ENCODE measurements at places on chromosomes 12 and 14.

DNA sequence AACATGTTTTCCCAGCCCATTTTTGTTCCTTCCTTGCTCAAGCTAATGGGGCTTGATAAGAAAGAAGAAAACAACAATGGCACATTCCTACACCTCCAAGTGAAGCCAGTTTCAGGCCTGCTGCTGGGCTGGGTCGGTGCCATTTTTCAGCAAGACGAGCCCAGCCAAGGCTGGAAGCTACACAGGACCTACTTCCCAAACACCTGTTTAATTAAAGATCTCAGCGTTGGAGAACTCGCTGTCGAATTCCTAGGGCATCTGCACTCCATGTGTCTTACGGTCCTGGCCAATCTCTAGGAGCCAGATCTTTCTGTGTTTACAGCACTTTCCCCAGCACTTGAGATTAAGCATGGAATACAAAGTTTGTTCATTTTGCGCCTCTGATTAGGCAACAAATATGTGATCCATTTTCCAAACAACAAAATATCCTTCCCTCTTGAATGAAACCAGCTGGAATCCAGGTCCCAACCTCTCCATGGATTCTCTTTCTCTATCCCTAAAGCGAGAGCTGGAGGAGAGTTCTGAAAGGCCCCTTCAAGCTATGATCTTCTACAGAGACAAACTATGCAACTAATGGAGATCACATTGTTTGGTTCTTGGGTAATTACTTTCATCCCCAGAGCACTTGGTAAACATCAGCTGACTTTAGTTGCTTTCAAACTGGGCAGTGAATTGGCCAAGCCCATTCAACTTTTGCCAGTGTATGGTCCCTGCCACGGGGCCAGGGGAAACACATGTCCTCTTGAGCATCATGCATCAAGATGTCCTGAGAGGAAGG lies 34.3 kb upstream of the TC2N start:
- DNase-seq, result no peak

DNA sequence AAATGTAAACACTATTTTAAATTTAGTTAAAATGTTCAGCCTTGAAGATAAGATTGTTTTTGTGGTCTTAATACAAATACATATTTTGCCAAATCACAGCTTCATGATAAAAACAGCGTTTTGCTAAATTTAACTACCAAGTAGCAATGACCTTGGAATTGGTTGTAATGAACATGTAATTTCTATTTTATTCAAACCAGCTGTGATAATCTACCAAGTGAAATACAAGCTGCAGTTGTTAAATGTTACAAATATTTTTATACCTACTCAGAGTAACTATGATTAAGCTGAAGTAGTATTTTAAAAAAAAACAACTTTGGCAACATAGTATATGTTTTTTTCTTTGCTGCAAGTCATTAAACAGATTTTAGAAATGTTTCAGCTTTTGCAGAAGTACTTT lies 96.2 kb downstream of the CPSF2 start:
- DNase-seq, result no peak

DNA sequence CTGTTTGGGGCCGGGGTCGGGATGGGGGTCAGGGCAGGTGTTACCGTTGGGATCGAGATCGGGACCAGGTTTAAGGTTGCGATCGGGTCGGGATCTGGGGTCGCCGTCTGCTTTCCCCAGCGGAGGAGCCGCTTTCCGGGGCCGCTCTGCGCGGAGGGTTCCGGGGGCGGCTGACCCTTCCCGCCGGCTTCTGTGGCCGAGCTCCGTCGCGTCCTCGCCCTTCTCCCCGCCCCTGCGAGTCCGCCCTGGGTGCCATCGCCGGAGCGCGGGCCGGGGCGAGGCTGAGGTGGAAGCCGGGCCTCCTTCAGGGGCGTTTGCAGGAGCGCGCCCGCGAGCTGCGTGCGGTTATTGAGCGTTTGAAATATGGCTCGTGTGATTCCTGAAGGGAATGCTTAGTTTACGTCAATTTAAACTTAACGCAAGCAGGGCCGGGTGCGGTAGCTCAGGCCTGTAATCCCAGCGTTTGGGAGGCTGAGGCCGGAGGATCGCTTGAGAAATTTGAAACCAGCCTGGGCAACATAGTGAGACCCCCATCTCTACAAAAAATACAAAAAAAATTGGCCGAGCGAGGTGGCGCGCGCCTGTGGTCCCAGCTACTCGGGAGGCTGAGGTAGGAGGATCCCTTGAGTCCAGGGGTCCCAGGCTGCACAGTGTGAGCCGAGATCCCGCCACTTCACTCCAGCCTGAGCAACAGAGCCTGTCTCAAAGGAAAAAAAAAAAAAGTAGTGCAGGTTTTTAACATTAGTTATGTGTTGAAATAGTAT lies 620 bp downstream of the PGAM5 start:
- no peak for DNase-seq

GRCh38 chr12:124779161-124780141 lies 84.2 kb downstream of the SCARB1 start:
- no peak for DNase-seq

- DNase-seq, result no peak
These were observed 113.4 kb downstream of the ETV6 start for GRCh38 chr12:11762723-11763326.

- DNase-seq, result no peak
These were observed 109.9 kb downstream of the SCN8A start for GRCh38 chr12:51700887-51701286.

- DNase-seq, result no peak
These were observed 441 bp downstream of the RAB5B start for GRCh38 chr12:55974308-55974730.

DNA sequence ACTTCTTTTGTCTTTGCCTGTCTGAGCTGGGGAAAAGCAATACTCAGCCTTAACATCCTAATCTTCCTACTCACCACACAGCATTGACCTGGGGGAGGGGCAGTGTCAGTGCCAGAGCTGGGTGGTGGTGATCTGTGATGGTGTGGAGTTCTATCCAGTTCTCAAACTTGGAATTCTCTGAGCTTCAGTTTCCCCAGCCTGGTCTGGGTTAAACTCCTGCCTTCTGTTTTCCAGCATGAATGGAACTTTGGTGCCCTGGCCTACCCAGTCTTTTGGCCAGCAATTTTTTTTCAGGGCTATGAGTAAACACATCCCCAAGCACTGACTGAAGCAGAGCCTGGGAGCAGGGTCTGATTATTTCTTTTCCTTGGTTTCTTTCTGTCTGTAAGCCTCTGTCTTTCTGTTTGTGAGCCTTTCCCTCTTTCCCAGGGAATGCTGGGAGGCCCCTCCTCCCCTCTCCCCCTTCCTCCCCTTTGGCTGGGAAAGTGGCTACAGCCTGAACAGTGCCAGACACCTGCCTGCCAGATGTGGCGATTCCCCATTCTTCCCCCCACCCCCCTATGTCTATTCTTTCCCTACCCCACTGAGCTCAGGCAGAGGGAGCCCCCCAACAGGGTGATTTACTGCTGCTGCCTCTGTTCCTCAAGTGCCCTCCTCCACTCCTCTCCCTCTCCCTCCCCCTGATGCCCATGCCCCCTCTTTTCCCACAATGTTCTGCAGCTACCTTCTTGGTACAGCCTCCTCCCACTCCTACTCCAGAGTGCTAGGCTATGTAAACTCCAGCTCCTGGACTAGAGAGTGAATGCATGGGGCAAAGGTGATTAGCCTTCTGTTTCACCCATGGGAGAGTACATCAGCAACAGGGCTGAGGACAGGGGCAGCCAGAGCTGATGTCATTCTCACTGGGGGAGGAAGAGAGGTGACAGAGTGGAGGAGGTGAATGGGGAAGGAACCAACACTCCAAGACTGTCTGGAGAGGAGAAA lies 11.1 kb downstream of the GPR84 start:
- no peak for DNase-seq

- no peak for DNase-seq
These were observed 284.2 kb downstream of the TTC8 start for GRCh38 chr14:89108608-89109007.

GRCh38 chr12:2019126-2019525 lies 14.9 kb upstream of the DCP1B start:
- no peak for DNase-seq

DNA sequence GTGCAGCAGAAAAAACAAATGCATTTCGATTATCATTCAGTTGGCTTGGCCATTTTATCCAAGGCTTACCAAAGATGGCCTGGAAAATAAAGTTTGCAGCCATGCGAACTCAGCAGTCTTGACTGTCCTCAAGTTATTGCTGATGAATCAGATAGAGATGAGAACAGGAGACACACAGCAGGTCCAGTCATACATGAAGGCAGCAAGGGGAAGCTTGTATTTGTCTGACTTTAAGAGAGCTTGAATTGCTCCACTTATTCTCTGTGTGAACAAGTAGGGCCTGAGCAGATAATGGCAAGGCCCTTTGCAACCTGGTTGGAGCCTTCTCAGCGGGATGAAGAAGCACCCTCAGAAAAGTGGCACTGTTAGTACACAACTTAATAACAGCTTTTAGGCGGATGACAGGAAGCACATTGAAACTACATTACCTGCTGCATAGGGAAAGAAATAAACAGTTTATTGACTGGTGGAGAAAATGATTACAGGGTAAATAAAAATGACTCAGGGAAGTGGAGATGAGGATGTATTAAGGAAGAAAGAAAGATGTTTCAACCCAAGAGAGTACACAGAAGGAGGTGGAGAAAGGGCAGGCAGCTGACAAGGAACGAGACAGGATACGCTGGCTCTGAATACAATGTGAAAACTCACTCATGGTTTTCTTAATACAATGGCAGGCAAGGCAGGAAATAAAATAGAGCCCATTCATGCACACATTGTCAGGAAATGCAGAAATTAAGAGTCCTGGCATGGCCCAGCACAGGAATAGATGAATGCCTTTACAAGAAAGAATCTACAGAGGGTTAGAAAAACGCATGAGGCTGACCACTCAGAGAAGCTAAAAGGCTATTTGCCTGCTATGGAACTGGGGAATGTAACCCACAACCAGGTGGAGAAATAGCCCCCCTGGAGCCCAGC lies 128.4 kb downstream of the GALC start:
- DNase-seq, result no peak

- peak; percentile 36 for DNase-seq
These were observed 6.1 kb downstream of the CCDC184 start for GRCh38 chr12:48189331-48190125.

DNA sequence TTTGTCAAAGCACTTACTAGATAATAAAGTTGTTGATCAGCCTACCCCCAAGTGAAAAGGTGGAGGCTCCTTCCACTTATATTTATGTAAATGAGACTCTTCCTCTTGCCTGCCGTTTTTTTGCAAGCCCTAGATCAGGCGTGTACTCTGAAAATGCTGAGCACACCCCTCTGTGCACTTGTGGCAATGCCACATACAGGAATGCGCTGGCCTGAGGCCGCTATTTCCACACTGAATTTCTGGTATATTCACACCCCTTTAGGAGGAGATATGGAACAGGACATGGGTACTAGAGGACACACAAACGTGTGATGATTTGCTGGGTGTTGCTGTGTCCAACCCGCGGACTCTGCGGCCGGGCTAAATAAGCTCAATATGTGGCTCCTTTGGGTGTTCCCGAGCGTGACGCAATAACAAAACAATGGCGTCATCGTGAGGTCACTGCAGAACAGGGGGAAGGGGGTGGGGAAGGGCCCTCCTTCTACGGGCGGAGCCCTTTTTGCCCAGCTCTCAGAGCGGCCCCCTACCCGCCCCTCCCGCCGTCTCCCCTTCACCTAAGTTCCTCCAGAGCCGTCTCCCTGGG lies 554 bp upstream of the TSPAN31 start:
- DNase-seq, result peak; percentile 54

- DNase-seq, result no peak
These were observed 185.0 kb upstream of the NRXN3 start for GRCh38 chr14:77985211-77985615.

- DNase-seq, result no peak
These were observed 103.1 kb downstream of the UNC79 start for GRCh38 chr14:93533842-93534241.

GRCh38 chr14:33525626-33526025 lies 425.2 kb downstream of the EGLN3 start:
- no peak for DNase-seq

- DNase-seq, result no peak
These were observed 34.6 kb downstream of the SLC6A12 start for GRCh38 chr12:179131-179884.
